Thoracic aorta (tissue), 2 donors: ENCODE measurements at places on chromosomes 1 and 21. TPM values are rescaled to one million over a fixed set of nuclear protein-coding genes. Genes with fewer than 3 reads are reported as not detected.

GRCh38 chr1:151988405-151988923, 5.2 kb downstream of the S100A10 start:
- DNase-seq = no peak

DNA sequence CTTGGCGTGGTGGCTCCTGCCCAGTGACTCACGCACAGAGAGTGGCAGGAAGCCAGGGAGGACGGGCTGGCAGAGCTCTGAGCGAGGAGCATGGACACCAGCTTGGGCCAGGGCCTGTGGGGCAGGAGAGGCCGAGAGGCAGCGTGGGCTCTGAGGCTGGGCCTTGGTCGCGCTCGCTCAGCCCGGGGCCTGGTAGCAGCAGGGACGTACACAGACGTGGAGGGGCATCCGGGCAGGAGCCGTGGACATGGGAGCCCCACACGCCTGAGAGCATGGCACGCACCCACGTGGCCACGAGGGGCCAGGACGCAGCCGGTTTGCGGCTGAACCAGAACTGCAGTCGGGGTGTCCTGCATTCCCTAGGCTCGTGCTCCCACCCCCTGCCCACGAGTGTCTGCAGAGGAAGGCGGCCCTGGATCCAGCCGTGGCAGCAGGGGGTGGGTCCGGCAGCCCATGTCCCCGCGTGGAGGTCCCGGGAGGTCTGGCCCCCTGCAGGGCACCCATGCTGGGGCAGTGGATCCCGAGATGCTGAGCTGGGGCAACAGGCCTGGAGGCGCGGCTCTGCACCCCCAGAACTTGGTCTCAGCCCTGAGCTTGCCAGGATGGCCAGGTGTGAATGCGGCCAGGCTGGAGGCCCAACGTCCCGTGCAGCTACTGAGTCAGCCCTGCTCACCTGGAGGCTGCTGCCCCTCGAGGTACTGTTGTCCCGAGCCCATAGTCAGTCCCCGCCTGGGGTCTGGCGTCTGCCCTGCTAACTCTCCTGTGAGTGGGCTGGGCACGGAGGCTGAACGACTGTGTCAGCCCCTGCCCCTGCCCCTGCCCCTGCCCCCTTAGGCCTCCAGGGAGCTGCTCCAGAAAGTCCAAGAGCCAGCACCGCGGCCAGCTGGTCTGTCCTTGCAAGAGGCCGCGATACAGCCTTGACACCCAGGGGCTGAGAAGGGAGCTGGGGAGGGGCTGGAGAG, 61.6 kb downstream of the SLX9 start:
- peak; percentile 64 for DNase-seq

- no peak for DNase-seq
Measured at GRCh38 chr1:41380979-41381691, 19.9 kb downstream of the FOXO6 start.

DNA sequence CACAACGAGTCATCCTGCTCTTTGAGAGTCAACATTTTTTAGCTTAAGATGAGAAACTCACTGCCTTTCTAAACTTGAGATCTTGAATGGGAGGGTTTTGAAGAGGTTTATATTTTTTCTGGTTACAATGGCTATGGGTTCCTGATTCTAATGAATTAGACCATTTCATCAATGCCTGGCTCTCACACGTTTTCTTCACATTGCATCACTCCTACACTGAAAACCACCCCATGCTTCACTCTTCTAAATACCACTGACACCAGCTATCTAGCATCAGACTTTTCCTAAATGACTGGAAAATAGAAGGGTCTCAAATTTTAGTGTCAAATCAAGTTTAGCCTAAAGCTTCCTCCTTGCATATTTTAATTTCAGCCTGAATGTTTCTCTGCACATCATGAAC, 606.1 kb upstream of the USP24 start:
- no peak for DNase-seq

DNA sequence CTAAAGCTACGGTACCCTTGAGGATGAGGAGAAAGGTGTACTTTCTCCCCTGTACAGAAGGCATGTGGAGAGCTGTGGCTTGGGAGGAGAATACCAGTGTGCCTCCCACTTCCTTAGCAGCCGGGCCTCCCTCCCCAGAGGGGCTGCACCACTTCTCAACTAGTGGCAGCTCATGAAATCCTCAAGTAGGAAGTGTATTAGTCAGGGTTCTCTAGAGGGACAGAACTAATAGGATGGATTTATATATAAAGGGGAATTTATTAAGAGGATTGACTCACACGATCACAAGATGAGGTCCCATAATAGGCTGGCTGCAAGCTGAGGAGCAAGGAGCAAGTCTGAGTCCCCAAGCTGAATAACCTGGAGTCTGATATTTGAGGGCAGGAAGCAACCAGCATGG, 53.1 kb upstream of the PPP2R5A start:
- no peak for DNase-seq

DNA sequence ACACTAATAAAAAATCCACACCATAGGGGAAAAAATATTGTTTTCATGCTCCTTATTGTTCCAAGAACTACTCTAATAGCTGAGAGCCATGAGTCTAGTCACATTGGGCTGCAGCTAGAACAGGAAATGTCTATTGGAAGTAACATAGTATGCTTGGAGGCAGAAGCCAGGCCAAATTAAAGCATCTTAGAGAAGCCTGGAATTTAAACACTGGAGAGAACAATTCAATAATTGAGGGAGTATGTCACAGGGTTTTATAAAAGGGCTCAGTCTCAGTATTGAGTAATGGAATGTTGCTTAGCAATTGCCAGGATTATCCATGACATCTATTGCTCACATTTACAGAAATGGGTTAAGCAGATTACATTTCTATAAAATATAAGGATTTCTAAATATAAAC, 471.3 kb downstream of the LMO4 start:
- no peak for DNase-seq

DNA sequence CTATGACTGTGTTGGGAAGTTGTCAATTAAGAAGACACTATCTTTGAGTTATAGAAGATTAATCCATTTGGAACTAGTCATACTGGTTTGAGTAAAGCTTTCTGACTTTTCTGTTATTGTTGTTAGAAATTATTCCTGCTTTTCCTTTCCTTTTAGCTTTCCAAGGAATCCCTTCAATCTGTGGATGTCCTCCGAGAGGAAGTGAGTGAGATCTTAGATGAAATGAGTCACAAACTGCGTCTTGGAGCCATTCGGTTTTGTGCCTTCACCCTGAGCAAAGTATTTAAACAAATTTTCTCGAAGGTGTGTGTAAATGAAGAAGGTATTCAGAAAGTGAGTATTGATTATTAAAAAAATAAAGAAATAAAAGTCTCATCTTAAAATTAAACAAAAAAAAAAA, 19.3 kb downstream of the GNPAT start:
- no peak for DNase-seq

DNA sequence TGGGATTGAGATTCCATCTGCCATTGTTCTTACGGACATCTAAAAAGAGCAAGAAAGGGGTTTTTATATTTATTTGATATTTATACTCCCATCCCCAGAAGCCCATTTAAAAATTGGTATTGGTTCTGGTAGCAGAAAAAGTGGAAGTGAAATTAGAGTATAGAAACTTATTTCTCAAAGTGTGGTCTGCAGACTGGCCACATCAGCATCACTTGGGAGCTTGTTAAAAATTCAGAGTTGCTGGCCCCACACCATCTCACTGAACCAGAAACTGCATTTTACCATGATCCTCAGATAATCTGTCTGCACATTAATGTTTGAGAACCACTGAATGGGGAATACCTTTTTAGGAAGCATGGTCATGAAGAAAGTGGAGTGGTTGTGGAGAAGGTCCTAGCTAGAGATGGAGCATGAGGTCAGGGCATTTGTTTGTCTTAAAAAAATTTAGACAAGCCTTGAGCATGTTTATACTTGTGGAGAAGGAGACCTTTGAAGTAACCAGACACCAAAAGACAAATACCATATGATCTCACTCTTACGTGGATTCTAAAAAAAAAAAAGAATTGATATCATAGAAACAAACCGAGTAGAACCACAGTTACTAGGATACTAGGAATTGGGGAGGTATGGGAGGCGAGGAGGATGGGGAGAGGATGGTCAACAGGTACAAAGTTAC, 116.3 kb downstream of the ST6GALNAC3 start:
- DNase-seq = no peak

GRCh38 chr21:28268685-28269084, 724.0 kb downstream of the LTN1 start:
- no peak for DNase-seq

DNA sequence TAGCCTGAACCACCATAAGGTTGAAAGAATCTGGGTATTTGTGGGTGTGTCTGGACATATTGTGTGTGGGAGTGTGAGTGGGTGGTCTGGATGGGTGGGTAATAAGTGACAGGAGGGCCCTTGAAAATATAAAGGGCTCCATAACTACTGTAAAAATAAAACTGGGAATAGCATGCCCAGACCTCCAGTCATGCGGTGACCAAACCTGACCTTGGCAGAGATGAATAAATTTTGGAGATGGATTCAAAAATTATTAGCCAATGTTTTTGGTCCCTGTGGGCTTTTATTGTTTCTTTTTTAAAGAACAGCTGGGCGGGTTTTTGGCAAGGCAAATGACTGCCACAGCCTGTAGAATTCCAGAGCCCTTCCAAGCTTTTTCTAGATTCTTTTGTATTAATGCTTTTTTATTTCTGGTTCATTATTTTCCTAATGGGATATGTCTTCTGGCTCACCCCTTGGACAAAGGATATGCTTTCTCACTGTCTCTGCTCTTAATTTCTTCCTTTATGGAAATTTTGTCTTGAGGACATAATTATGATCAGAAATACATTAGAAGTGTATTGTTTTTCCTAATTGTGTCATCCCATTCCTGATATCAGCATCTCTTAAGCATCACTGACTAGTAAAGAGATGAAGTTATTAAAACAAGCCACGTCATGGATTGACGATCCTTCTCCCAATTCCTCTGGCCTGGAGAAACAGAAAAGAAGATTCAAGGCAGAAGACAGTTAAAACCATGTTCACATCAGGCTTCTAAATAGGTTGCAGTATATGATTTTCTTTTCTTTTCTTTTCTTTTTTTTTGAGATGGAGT, 69.5 kb downstream of the NTMT2 start:
- DNase-seq = peak; percentile 4

- DNase-seq = no peak
Measured at GRCh38 chr1:180842491-180843275, 70.0 kb upstream of the KIAA1614 start.

GRCh38 chr1:164589961-164590507, 31.1 kb downstream of the PBX1 start:
- DNase-seq = no peak

DNA sequence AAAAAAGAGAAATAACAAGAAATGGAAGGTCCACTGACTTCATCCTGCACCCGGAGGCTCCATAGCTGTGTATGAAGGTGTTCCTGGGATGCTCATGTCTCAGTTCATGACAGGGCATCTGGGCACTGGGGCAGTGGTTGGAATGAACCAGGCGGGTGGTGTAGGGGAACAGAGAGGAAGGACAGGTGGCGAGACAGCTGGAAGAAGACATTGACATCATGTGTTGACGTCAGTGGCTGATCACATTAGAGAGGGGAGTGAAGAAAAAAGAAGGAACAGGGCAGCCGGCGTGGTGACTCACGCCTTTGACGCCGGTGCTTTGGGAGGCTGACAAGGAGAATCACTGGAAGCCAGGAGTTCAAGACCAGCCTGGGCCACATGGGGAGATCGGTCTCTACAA, 50.1 kb downstream of the HUNK start:
- no peak for DNase-seq

DNA sequence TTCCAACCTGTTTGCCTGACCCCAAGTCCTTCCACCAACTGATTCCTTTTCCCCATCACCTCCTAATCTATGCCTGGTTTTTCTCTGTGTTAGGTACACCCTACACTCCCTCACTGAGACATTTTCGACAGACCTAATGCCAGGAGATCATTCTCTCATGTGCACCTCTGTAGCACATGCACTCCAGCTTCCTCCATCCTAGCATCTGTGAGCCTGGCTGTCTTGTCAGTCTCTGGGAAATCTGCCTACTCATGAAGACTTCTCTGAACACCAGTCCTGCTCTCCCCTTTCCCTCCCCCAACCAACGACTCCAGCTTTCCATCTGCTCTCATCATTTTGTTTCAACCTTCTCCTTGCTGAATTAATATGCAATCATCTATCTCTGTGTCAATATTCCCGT, 987 bp downstream of the MED8 start:
- DNase-seq = no peak

The SPRR2D gene
- not detected for total RNA-seq

The MYCL gene
- 3.9 TPM for total RNA-seq

The OR2T11 gene
- not detected for total RNA-seq

The HOOK1 gene
- 0.63 TPM for total RNA-seq

The BSND gene
- not detected for total RNA-seq

The FAM110D gene
- 10.6 TPM for total RNA-seq

The LAD1 gene
- 0.41 TPM for total RNA-seq

The SHE gene
- total RNA-seq = 15.2 TPM
